Spleen (tissue), 13 donors: ENCODE measurements at places on chromosomes 7 and 10.

DNA sequence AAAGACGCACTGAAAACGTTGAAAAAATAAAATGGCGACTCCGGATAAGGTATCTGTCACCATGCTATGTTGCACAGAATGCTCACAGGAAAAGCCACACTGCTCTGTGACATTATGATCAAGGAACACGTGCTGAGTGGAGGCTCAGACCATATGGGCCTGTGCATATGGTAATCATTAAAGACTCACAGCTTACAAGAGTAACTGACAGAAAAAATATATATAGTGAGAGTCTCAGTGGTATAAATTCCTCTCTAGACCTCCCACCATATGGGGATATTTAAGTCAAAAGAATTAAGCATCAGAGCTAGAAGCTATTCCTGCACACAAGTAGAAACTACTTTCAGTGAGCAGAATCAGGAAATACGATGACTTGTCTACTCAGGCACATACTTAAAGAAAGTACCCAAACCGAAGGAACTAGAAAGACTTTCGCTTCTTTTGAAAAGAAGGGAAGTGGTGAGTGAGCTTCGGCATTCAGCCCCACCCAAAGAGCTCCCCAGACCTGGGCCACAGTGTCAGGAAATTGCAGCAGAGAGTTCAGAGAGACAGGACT lies 65.1 kb upstream of the MPP7 start:
- no peaks in the 10 kb centered on the region for H3K36me3 ChIP-seq
- peak; percentile 86 for DNase-seq
- H3K4me1 ChIP-seq = peaks cover 3% of the 10 kb centered on the region

GRCh38 chr7:11336432-11336831 lies 362.8 kb downstream of the PHF14 start:
- no peak overlapping the region for H3K27ac ChIP-seq
- H3K27me3 ChIP-seq = no peaks in the 10 kb centered on the region
- no peak overlapping the region for H3K4me3 ChIP-seq

DNA sequence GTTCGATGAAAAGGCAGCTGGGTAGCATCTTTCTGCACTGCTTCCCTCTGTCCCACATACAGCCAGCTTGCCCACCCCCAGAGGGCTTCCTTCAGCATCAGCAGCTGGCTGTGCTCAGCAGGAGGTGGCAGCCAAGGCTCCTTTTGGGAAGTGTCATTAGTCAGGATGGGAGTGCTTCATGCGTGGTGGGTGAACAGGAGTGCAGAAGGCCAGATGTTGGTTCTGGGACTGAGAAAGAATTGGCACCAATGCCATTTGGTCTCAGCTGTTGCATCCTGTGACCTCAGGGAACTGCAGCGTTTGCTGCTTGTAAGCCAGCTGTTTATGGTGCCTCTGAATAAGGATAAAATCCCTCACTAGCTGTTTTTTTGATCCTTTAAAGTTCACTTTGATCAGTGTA lies 131.1 kb upstream of the SORCS3 start:
- H3K4me3 ChIP-seq = no peak overlapping the region
- no peak overlapping the region for H3K27ac ChIP-seq
- no peaks in the 10 kb centered on the region for H3K27me3 ChIP-seq
- no peaks in the 10 kb centered on the region for H3K36me3 ChIP-seq
- H3K4me1 ChIP-seq = no peaks in the 10 kb centered on the region

- no peak overlapping the region for H3K4me3 ChIP-seq
- no peak for DNase-seq
- H3K27me3 ChIP-seq = no peaks in the 10 kb centered on the region
Measured at GRCh38 chr7:80403686-80404241, 108.1 kb downstream of the GNAT3 start.

GRCh38 chr7:30091491-30091912 lies 43.3 kb upstream of the MTURN start:
- no peaks in the 10 kb centered on the region for H3K4me1 ChIP-seq
- no peak for DNase-seq
- no peak overlapping the region for H3K4me3 ChIP-seq
- H3K36me3 ChIP-seq = no peaks in the 10 kb centered on the region
- no peak overlapping the region for H3K27ac ChIP-seq
